ENCODE measurements at places on chromosomes 3 and 15.

DNA sequence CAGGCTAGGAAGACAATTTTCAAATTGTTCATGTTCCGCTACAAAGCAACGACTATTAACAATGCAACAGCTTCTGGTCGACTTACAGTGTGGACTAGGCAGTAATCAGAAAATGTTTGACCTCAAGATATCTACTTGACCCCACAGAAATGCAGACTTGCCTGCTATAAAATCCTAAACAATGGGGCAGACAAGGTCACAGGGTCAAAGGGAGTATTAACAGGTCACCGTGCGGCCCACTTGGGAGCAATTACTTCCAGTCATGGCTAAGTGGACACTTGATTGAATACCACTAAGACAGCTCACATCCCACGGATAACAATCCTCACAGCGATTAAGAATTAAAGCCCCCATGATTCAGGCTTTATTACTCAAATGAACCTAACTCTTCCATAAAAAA is 58.9 kb downstream of the FOXP1 start:
- DNase-seq = no peak

DNA sequence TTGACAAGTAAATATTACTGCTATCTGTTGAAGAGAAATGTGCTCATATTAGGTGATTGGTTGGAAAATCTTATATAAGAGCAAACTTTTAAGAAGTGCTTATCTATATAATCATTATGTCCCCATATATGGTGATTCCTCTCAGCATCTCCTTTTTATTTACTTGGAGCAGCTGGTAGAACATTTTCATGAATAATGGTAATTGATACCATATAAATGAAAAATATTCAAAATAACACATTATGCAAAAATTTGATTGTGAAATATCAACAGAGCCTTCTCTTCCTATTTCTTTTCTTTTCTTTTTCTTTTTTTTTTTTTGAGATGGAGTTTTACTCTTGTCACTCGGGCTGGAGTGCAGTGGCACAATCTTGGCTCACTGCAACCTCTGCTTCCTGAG is 56.2 kb downstream of the ROBO2 start:
- DNase-seq = no peak

- DNase-seq = no peak
Measured at GRCh38 chr15:67762610-67763368, 62.5 kb upstream of the SKOR1 start.

DNA sequence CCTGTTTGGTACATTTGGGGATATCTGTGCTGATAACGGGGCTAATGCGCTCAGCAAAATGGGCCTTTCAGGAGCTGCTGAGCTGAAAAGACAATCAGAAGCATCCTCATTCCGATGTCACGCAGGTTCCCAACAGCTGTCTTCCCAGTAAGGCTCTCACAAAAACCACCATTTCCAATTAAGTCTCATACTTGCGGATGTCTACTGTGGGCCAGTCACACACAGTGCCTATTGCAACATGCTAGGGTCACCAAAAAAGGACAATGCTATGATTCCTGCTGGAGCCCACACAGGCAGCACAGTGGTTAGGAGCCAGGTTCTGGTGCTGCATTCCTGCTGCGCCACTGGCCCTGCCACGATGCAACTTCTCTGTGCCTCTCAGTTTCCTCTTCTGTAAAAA is 16.4 kb upstream of the LDHAL6B start:
- no peak for DNase-seq

GRCh38 chr3:167054926-167055325 is 325.2 kb downstream of the ZBBX start:
- no peak for DNase-seq

GRCh38 chr15:73796331-73796831 is 43.2 kb upstream of the INSYN1 start:
- no peak for DNase-seq

DNA sequence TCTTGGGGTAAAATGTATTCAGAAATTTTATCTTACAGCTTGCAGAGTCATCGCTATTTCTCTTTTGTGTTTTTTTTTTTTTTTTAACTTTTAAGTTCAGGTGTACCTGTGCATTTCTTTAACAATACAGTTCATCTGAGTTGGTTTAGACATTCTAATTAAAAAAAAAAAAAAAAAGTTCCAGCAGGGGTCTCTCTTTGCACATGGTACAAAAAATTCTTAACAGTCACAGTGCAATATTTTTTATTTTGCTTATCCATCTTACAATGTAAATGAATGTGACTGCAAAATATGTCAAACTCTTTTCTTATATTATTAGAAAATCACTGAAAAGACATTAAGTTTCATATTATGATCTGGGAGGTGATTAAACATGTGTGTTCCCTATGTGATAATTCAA is 47.5 kb upstream of the SLC9A9 start:
- peak; percentile 19 for DNase-seq

GRCh38 chr15:57895291-57895690 is 170.2 kb downstream of the ALDH1A2 start:
- DNase-seq = no peak

- no peak for DNase-seq
Measured at GRCh38 chr15:100781961-100782530, 97.6 kb upstream of the ALDH1A3 start.

- DNase-seq = no peak
Measured at GRCh38 chr3:146468234-146468633, 1.1 kb downstream of the PLSCR2 start.

DNA sequence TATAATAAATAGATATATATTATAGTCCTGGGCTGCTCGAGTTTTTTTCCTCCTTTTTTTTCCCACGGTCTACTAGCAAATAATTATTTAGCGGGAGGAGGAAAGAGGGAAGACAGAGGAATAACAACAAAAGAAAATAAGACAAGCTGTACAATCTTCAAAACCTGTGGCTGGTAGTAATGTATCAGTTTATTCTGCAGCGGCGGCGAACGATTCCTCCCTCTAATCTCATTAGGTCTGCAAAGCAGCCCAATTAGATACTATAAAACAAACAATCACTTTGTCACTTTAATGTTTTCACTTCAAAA is 390 bp upstream of the TLE3 start:
- DNase-seq = no peak

- DNase-seq = no peak
Measured at GRCh38 chr3:197600796-197601565, 45.2 kb upstream of the BDH1 start.

GRCh38 chr15:86353213-86353612 is 273.5 kb downstream of the AGBL1 start:
- DNase-seq = no peak

GRCh38 chr15:70276401-70276800 is 178.7 kb upstream of the TLE3 start:
- DNase-seq = no peak
